ENCODE measurements at places on chromosomes 12 and 14.
A peak's percentile ranks its signal among the peaks of the same experiment; 100 is the strongest.

GRCh38 chr14:56803816-56804535 is 6.3 kb downstream of the OTX2 start:
- DNase-seq = no peak

GRCh38 chr14:79924551-79924950 is 286.8 kb downstream of the DIO2 start:
- no peak for DNase-seq

DNA sequence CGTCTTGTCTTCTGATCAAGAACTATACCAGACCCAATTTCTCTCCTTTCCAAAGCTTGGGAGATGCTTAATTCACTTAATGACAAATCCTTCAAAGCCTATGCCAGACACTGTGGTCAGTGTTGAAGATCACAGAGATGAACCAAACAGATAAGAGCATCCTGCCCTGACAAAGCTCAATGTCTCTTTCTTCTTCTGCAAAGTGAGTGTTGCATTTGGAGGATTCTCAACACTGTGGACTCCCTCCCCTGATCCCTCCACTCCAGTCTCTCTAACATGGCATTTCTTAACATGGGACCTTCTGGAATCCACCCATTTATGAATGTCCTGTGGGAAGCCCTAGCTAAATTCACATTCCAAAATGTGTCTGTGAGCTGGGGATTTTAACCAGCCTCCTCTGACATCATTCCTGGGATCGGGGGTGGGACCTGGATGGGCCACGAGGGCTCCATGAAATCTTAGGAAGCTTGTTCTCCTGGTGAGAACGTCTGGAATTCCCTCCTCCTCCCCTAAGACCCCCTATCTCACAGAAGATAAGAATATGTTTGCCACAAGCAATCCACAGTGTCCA is 20.3 kb downstream of the SYNE3 start:
- no peak for DNase-seq

DNA sequence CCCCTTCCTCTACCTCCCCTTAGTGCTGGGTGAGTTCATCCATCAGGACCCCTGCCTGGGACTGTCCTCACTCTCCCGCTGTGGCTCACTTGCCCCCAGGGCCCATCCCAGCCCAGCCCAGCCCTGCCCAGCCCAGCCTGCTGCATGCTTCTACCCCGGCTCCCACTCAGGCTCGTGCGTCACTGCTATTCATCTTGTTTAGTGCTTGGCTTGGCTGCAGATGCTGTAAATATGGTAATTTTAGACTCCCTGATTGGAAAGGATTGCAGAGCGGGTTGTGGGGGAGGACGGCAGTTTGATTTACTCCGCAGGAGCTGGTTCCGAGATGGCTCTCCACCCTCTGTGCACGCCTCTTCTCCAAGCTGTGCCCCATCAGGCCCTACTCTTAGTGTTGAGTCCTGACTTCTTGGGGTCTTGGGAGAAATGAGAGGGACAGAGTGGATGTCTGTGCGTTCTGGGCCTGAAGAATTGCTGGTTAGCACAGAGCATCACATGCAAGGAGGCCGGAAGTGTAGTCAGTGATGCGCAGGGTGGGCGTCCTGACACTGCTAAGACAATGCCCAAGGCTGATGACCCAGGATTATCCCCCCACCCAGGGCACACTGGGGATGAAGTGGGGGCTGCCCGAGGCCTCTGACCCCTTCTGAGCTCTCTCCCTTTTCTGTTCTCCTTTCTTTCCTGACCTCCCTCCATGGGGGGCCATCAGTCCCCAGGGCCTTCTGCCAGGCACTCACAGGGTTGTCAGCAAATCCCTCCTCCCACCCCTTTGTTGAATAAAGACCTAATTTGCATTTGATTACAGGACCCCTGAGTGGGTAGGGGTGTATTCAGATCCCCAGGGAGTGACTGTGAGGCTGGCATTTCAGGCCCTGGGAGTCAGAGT is 244.4 kb downstream of the ZFP36L1 start:
- DNase-seq = no peak

GRCh38 chr12:102680304-102680703 is 199.9 kb upstream of the IGF1 start:
- DNase-seq = no peak

DNA sequence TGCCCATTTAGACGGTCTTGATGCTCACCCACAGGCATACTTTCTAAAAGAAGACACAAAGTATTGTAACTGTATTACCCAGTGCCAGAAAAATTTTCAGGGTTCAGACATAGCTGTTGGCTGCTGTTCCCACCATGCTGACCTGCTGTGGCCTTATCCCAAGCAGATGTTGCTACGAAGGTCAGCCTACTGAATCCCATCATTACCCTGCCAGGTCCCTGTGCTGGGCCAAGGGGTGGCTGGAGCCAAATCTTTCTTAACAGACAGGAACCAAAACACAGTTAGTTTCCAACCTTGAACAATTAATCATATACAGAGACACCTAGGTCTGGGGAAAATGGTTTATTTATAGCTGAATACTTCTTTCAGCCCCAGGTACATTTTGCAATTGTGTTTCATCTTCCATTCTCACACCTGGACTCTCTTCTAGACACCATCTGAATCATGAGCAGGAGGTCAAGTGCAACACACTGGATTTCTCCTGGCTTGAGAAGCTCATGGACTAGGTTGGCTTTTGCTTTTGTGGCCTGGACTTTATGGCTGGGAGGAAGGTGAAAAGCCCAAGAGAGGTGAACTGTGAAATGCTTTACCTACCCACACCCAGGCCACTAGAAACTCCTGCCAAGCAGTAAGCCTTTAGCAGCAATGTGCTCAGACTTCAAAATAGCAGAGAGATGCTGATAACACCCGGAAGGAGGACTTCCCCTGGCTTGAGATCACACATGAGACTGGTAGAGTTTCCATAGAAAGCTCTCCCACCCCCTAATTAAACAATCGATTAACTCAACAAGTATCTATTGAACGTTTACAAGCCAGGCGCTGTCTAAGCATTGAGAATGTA is 150.1 kb downstream of the SUDS3 start:
- DNase-seq = no peak

GRCh38 chr14:35297706-35298105 is 5.5 kb downstream of the PSMA6 start:
- DNase-seq = no peak

GRCh38 chr14:71731096-71731495 is 201.1 kb upstream of the RGS6 start:
- no peak for DNase-seq

GRCh38 chr12:121536899-121537813 is 43.7 kb downstream of the KDM2B start:
- DNase-seq = peak; percentile 16

GRCh38 chr12:101582937-101583336 is 11.8 kb upstream of the MYBPC1 start:
- no peak for DNase-seq

- no peak for DNase-seq
These were observed 20.9 kb upstream of the NUDT14 start for GRCh38 chr14:105201925-105202513.

GRCh38 chr12:42125388-42125767 is 19.3 kb downstream of the GXYLT1 start:
- no peak for DNase-seq

DNA sequence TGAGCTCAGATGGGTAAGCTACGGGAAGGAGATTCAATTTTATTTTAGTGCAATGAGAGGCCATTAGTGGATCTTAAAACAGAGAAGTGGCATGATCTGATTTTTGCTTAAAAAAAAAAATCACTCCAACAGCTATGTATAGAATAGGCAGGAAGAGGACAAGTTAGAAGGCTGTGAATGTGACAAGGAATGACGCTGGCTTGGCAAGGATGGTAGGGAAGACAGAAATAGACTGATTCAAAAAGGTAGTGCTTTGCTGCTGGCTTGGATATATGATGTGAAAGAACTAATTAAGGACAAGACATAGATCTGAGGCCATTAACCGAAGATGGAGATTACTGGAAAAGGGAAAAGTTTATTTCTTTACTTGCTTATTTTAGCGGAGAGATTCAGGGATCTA is 105.2 kb upstream of the GPHB5 start:
- no peak for DNase-seq

- no peak for DNase-seq
These were observed 95.0 kb upstream of the MON2 start for GRCh38 chr12:62371661-62372060.

GRCh38 chr12:109432842-109433304 is 44.2 kb downstream of the KCTD10 start:
- peak; percentile 41 for DNase-seq

GRCh38 chr12:3726456-3726855 is 26.5 kb downstream of the CRACR2A start:
- DNase-seq = no peak

GRCh38 chr12:49901026-49901425 is 2.7 kb downstream of the FAIM2 start:
- DNase-seq = no peak

DNA sequence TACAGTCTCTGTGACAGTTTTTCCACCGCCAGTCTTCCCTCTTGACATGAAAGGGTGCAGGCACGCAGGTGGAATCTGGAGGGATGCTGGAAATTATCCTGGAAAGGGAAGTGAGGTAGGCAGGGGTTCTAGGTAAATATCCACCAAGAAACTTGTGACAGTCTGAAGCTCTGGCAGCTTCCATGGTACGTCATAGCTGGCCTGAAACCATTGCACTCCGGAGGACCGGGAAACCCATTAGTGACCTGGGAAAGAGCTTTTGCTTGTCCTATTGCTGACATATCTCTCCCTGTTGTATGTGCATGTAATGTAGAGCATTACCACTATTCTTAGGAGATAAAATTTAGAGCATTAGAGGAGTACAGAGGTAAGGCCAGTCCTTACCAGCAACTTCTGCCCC is 275.9 kb downstream of the EGLN3 start:
- no peak for DNase-seq

DNA sequence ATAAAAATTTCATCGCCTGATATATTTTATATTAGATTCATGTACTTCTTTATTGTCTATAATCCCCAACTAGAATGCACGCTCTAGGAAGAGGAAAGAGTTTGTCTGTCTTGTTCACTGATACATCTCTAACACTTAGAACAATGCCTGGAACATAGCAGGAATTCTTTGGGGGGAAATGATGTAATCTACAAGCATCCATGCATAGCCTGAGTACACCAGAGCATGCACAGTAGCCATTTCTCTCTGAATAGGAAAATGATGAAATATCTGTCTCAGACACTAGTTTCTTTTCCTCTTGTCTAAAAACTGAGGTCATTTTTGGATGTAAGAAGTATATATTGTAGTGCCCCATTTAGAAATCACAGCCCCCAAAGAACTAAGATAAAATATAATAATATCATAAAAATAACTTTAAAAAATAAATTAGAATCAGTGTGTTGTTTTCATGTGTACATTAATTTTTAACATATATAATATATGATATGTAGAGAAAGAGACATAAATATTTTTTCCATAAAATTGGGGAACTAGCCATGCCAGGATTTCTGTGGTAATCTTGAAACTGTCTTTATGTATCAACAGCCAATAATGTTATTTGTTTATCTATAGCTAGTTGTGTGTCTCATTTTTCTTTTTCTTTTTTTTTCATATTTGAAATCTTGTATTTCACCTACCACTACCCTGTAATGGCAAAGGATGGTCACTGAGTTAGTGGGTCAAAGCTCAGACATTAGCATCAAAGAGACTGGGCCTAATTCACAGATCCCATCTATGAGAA is 155.6 kb upstream of the TMCC3 start:
- DNase-seq = no peak

DNA sequence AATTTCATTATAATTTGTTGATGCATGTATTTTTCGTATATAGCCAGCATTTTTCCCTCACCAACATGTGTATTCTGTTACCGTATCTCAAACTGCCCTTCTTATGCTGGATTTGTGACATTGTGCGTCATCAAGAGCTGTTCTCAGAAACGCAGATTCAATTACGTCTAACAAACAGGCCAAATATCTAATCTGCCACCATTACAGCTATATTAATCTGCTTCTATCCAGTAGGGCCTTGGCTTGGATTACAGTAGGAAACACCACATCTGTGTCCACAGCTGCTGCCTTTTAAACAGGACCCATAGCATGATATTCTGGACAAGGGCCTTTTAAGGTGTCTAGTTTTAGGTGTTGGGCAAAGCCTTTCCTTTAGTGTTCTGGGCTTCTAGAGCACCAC is 140.6 kb downstream of the PDE3A start:
- no peak for DNase-seq

DNA sequence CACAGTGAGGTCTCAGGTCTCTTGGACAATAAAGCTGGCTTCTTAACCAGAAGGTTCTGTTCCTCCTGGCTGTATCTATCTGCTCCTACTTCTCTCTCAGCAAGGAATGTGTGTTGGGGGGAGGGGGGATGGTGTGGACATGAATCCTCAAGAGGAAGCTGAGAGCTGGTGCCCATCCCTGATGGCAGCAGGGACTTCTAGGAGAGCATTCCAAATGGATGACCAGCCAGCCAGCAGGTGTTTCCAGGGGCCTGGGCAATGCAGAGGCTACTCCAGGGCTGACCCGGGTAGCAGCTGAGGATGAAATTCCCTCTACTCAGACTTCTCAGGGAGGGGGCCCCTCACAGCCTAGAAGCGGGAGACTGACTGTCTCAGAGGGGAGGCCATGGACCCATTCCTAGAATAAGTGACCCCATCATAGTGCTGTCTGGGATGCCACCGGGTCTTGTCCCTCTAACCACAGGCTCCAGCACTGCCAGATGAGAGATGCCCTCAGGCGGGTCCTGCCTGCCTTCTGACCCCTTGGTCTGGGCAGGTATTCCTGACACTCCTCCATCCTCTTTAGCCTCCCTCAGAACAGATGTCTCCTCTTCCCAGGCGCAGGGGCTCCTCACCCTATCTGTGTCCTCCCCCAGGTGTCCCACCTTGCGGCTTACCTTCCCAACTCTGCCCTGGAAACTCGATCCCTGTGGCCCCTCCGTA is 1.2 kb downstream of the RAB15 start:
- DNase-seq = no peak

DNA sequence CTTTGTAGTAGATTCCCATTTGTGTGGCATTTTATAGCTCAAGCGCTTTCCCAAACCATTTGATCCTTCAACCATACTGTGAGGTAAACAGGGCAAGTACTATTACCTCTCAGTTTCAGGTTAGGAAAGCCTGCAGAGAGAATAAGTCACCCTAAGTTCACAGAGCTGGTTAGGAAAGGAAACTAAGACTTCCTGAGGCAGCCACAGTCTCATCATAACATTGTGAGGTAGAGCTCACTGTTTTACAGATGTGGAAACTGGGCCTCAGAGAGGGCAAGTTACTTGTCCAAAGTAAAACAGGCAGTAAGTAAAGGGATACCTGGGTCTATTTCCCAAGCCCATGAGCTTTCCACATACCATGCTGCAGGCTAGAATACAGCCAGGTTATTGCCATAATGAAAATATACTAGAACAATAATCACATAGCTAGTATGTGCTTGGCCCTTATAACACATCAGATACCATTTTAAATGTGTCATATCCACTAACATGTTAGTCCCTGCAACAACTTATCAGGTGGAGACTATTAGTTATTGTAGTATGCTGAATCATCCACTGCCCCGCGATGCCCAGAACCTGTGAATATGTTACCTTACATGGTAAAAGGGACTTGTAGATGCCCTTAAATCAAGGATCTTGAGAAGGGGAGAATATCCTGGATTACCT is 150.9 kb upstream of the GRIP1 start:
- DNase-seq = no peak
